ENCODE measurements at places on chromosomes 6 and 20. TPM values are rescaled to one million over a fixed set of nuclear protein-coding genes. Genes with fewer than 3 reads are reported as not detected.

GRCh38 chr6:147870506-147871110 lies 362.1 kb downstream of the SAMD5 start:
- no peak overlapping the region for H3K27ac ChIP-seq
- no peaks in the 10 kb centered on the region for H3K27me3 ChIP-seq
- DNase-seq, result no peak
- no peaks in the 10 kb centered on the region for H3K4me1 ChIP-seq

- H3K27ac ChIP-seq, result no peak overlapping the region
- H3K4me3 ChIP-seq, result peak overlapping the region; percentile 31
- peaks cover 33% of the 10 kb centered on the region for H3K27me3 ChIP-seq
- no peak for DNase-seq
- peaks cover 13% of the 10 kb centered on the region for H3K4me1 ChIP-seq
- H3K36me3 ChIP-seq, result no peaks in the 10 kb centered on the region
Observed at GRCh38 chr6:151493161-151493803, 535 bp upstream of the CCDC170 start.

The TRIM39 gene
- 15.6 TPM for total RNA-seq

DNA sequence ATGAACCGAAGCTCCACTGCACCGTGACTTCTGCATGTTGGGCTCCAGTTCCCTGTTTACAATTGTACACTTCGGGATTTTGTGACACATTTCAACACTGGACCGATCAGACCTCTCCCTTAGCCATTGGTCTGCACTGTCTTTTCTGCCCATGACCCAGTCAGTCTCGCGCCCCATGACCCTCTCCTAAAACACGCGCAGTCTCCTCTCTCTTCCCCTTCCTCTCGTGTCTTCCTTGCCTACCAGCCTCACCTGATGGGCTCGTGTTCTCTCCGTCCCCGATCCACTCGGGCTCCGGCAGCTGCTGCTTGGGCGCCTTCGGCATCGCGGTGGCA lies 535 bp upstream of the ABCF1 start:
- peaks cover 60% of the 10 kb centered on the region for H3K4me1 ChIP-seq
- peak overlapping the region; percentile 94 for H3K4me3 ChIP-seq
- no peaks in the 10 kb centered on the region for H3K27me3 ChIP-seq

DNA sequence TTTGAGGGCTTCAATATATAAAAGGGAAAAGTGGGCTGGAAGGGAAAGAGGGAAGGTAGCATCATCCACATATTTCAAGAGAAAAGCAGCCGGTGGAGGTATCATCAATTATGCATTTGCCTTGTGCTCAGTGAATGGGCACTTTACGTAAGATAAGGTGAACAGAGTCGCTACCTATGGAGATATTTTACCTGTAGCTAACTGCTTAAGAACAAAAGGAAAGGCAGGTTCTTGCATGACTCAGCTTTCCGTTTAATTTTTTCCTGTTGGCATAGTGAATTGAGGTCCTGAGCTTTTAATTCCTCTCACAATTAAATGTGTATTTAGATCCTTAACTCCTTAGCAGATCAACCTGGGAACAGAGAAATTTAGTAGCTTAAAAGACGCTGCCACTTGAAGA lies 25.5 kb upstream of the PLCB4 start:
- no peaks in the 10 kb centered on the region for H3K36me3 ChIP-seq
- no peak overlapping the region for H3K27ac ChIP-seq
- H3K27me3 ChIP-seq, result no peaks in the 10 kb centered on the region
- no peak for DNase-seq

Measured in activated CD4-positive, alpha-beta memory T cell treated with anti-CD3 and anti-CD28 coated beads for 36 hours (primary cell).